ENCODE measurements at places on chromosomes 3 and 15.

GRCh38 chr3:30518181-30518864 is 88.1 kb upstream of the TGFBR2 start:
- no peak for DNase-seq

DNA sequence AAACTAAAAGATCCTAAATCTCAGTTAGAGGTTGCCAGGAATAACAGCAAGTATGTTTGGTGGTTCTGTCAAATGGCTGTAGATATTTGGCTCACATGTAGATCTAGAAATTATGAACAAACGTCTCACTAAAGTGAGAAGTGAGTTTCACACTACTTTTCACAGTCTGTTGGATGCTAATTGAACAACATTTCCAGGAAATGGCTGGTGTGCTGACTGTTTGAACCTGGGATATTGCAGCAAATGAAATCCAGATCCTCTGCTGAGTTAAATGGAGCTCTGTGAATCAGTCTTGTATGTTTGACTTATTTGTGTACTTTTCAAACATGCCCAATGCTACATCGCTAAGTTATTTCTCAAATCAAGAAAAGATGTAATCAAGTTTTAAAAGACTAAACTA is 21.3 kb upstream of the RSL24D1 start:
- DNase-seq = no peak

GRCh38 chr3:43080726-43081568 is 24.9 kb downstream of the POMGNT2 start:
- no peak for DNase-seq

DNA sequence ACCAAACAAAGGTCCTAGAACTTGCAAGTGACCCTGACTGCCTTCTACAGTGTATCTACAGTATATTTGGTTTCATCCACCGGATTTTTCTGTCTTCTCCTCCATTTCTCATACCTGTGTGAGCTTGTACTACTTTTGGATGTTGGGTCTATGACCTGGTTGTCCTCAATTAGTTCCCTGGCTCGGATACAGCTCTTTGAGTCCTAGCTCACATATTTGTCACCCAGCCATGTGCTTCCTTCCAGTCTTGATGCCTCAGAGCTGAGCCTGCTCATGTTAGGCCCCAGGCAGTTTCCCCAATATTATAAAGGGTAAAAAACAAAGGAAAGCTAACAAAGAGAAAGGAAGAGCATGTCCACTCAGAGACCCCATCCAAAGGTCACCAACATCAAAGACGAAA is 28.2 kb downstream of the ZNF385D start:
- DNase-seq = no peak

GRCh38 chr15:26561896-26562295 is 211.0 kb downstream of the GABRB3 start:
- DNase-seq = no peak

DNA sequence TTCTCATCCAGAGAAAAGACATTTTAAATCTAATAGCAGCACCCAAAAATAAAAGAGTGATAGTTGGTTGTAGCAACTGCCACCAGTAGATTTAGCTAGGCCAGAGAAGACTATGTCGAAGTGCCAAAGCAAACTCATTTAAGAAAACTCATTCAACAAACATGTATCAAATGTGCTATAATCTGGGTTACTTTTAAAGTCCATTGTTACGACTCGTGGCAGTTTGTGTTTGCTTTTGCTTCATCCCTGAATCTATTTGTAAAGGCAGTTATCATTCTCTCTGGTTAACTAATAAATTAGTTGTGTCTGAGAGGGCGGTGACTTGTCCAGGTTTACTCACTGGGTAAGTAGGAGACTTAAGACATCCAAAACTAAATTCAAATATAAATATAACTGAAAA is 159.4 kb downstream of the ZIC4 start:
- no peak for DNase-seq

DNA sequence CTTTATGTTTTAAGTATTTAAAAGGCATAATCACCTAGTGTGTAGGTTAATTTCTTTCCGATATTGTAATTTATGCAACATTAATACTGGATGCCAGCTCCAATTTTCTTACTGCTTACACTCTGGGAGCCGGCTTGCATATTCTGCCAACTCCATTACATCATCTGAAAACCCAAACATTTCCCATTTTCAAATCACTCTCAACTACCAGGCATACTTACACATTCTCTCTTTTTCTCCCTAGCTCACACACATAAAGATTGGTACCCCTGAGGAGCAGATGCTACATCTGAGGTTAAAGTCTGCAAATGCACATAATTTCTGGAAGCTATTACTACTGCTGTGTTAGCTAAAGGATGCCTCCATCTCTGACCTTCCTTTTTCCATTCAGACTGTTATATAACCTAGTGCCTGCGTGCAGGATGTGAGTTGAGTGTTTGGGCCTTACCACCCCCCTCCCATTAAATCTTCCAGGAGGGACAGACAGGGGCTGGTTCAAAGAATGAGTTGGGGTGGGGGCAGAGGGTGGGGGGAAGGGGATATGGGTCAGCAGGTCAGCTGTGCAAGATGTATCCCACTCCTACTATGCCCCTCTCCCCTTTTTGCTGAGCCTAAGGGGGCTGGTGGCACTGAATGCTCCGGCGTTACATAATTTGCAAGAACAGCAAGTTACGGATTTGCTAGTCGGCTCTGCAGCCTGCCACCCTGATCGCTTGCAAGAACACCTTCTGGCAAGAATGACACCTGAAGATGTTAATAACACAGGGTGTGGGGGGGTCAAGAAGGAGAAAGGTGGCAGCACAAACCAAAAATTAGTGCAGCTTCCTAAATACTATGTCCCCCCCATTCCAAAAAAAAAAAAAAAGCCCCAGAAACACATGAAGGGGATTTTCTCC is 2.5 kb downstream of the RORA start:
- DNase-seq = no peak

- no peak for DNase-seq
Observed at GRCh38 chr3:632571-633170, 436.1 kb downstream of the CHL1 start.

GRCh38 chr3:72821161-72821781 is 27.0 kb downstream of the SHQ1 start:
- no peak for DNase-seq

- DNase-seq = no peak
Observed at GRCh38 chr3:165111401-165111800, 33.1 kb upstream of the SI start.

DNA sequence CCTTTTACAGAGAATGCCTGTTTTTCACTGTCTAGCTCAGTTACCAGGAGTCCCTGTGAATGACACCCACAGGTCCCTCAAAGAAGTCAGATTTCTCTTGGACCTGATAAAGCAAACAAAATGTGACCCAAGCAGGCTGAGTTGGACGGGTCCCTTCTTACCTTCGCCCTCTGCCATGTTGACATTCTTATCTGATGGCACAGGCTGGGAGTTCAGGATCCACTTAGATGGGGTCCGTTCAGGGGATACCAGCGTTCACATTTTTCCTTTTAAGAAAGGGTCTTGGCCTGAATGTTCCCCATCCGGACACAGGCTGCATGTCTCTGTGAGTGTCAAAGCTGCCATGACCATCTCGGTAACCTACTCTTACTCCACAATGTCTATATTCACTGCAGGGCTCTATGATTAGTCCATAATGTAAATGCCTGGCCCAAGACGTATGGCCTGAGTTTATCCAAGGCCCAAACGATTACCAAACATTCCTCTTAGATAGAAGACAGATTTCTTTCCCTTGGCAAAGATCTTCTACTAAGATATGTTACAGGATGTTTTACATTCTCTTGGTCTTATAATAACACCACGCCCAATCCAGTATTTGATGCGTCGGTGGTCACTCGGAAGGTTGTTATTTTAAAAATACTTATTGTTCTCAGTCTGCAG is 179.1 kb downstream of the THSD4 start:
- DNase-seq = no peak

DNA sequence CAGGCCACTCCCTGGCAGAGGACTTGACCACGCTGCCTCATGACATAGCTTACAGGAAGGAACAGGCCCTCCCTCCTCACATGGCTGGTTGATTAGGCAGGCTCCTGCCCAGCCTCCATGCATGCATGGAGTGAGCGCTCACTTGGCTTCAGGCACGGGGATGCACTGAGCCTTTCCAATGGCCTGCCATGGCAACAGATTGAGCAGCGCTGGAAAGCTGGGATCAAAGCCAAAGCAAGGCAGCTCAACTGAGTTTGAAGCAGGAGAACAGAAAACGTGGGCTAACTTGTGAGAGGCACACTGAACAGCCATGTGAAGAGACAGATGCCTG is 5.9 kb upstream of the GRAMD2A start:
- no peak for DNase-seq

DNA sequence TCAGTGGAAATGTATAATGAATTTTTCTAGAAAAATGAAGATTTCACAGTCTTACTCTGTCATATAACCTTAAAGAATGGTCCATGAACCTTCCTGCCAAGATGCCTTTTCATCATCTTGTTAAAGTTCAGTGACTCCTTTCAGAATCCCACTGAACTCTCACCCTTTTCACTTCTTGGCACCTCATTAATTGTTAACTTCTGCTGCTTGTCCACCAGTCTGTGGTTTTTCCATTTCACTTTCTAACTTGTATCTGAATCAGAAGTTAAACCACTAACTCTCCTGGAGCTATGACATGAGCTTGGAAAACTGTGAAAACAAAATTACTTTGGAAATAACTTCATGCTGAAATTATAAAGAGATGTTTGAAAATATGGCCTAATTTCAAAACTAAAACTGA is 281.2 kb upstream of the ALCAM start:
- no peak for DNase-seq

Measured in stimulated activated CD8-positive, alpha-beta memory T cell treated with anti-CD3 and anti-CD28 coated beads, Interleukin-2, amount 100 ng/mL, for 48 hours (primary cell).